ENCODE measurements at places on chromosomes 2 and 18.

DNA sequence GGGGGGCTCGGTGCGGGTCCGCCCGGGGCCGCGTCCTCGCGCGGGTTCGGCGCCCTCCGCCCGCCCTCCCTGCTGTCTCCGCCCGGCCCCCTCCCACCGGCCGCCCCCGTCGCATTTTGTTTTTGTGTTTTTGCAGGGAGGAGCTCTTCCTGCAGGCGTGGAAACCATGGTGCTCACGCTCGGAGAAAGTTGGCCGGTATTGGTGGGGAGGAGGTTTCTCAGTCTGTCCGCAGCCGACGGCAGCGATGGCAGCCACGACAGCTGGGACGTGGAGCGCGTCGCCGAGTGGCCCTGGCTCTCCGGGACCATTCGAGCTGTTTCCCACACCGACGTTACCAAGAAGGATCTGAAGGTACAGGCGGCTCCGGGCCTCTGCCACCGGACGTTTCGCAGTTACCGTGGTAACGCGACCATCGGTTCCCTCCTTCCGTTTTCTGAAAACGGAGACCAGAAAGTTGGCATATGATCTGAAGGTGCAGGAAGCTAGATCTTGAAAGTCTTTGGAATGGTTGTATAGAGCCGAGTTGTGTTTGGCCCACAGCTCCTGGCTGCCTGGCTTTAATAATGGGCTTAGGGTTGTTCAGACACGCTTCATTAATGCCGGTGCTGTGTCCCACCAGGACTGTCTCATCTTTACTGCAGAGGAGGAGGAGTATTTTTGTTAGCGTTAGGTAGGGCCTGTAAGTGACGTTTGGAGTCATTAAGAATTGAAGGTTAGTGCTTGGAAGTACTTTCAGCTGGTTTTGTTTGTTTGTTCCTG is 891 bp downstream of the KDM3A start:
- peak; percentile 73 for DNase-seq

GRCh38 chr2:112140899-112141625 is 2.9 kb downstream of the FBLN7 start:
- no peak for DNase-seq

GRCh38 chr2:167929484-167929883 is 317.9 kb downstream of the STK39 start:
- DNase-seq = no peak

- no peak for DNase-seq
These were observed 908 bp downstream of the STAT1 start for GRCh38 chr2:191012845-191013681.

DNA sequence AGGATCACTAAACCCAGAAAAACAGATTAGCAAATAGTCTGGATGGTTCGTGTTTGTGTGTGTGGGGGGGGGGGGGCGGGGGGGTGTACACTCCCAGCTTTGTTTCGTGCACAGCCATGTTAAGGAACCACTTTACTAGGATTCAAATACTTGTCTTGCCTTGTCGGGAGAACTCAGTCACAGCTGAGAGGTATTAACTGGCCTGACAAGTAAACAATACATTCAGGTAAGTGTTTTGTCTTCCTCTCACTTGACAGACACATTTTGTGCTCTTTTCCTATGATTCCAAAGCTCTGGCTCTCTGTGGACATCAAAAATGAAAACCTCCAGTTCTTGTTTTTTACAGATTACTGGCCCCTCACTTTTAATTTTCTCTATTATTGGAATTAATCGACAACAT is 173.5 kb downstream of the LRP1B start:
- no peak for DNase-seq
